NB4 (cell line): ENCODE measurements at places on chromosomes 13 and 19.

DNA sequence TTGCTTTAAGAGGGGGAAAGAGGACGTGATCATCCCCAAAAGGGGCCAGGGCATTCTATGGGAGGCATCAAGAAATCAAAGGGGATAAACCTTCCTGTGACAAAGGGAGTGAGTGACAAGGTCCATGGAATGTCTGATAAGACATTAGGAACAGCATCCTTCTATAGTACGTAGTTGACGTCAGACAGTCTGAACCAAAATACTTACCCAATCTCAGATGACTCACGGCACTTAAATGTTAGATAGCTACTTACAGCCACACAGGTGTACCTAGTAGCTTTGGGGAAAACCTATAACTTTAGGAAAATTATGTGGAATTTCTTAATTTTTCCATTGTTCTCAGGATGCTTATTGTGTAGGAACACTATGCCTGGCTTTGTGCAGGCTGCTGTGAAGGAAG, 4.9 kb downstream of the LGALS16 start:
- no peak for DNase-seq

DNA sequence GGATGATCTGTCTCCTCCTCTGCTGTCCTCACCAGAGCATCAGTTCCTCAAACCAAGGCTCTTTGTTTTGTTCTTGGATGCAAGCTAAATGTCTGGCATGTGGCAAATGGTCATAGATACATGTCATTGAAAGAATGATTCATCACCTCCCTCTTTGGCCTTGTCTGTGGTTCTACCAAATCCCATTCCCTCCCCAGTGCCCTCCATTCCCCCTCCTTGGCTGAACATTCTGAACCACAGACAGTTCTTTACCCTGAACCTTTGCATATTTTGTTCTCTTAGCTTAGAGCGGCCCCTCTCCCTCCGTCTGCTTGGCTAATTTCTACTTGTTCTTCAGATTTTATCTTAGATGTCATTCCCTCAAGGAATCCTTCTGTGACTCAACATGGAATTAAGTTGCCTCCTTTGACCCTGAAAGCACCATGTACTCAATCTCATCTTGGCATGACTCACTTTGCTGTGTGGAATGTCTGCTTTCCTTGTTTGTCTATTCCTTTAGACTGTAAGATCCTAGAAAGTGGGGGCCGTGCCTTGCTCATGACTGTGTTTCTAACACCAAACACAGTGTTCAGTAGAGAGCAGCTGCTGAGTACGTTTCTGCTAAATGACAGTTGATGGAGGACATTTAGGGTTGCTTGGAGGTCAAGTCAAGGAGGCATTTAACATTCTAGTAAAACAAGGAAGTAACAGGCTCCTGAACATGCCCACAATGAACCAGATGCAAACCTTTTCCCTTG, 8.1 kb downstream of the ALOX5AP start:
- peak; percentile 73 for DNase-seq

DNA sequence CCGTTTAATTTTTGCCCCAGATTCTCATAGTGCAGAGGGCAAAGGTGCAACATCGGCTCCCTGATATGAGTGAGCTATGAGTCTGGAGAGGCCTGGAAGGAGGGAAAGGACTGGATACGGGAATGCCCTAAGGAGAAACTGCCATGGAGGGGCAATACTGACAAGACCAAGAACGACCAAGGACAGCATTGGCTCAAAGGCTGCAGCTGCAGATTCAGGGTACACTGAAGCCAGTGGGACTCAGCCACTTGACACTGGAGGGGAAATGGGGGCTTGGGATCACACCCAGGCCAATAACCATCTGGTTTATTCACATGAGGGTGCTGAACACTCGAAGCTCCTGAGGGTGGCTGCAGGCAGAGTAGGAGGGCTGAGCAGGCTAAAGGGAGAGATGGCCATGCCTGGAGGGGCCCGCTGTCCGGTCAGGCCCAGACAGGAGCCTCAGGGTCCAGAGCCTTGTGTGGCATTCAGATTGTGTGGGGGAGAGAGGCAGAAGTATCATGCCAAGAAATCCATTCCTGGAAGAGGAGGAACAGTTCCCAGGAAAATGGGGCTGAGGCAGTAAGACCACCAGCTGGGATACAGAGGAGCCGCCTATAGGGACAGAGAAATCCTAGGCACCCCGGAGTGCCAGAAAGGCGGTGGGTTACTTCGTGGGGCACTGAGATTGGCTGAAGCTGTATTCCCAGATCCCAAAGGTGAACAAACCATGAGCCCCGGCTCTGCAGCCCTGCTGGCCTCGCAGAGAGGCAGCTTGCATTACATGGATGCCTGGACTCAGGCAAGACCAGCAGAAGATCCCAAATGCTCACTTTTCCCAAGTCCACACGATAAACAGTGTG, 20.7 kb downstream of the COL4A1 start:
- DNase-seq: no peak

GRCh38 chr13:99967498-99967868, 4.1 kb downstream of the ZIC5 start:
- no peak for DNase-seq

- DNase-seq: peak; percentile 45
Measured at GRCh38 chr19:44644402-44645016, 799 bp downstream of the PVR start.

GRCh38 chr13:54606944-54607343, 1578.3 kb downstream of the OLFM4 start:
- no peak for DNase-seq

DNA sequence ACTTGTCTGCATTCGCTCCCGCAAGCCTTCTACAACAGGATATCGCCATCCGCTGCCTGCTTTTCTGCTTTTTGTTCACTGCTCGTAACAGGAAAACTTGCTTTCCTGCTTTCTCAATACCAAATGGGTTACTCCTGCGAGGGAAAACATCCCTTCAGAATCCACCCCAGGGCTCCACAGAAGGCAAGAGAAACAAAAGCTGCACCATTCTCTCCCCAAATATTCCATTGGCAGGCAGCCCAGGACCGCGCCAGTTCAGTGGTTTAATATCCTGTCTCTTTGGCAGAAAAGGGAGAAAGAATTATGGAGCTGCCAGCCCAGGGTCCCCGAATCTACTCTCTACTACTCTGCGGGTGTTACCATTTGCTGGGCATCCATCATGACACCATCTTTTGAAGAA, 84.7 kb upstream of the DOCK9 start:
- DNase-seq: no peak

- DNase-seq: no peak
Measured at GRCh38 chr13:26225896-26226617, 3.9 kb upstream of the RNF6 start.

GRCh38 chr13:94480672-94481145, 1.2 kb upstream of the DCT start:
- peak; percentile 64 for DNase-seq

GRCh38 chr19:15234431-15235130, 2.3 kb upstream of the EPHX3 start:
- DNase-seq: no peak

- DNase-seq: no peak
Measured at GRCh38 chr13:87684850-87685742, 13.9 kb downstream of the SLITRK5 start.

DNA sequence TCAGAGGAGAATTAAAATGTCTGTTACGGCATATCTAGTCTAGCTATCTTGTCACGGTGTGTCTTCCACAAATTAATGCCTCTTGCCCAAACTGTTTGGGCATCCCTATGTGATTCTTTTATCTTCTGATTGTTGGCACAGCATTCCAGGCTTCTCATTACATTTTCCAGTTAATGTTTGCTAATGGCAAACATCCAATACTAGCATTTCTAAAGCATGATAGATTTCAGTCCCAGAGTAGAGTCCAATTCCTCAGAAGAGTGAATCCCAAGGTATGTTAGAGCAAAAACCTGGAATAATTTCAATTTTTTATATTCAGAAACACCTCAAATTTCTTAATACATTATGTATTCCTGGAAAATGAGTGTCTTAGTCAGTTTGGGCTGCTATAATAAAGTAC, 684.5 kb upstream of the SLITRK1 start:
- DNase-seq: no peak

GRCh38 chr19:18506101-18506930, 15.6 kb downstream of the ELL start:
- DNase-seq: peak; percentile 47

- DNase-seq: no peak
Measured at GRCh38 chr19:29325241-29325975, 112.5 kb upstream of the UQCRFS1 start.

DNA sequence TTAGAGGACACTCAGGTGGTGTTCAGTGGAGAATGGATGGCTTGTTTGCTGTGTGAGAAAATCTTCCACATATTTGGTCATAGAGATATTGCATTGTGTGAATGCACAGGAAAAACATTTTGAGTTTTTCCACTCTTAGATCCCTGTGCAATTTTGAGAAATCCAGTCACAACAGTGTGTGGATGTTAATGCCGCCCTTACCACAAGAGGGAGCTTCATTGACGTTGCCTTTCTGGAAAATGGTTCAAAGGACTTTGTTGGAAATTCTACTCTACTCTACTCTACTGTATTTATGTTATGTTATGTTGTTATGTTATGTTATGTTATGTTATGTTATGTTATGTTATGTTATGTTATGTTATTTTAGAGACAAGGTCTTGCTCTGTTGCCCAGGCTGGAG, 13.4 kb downstream of the ZNF20 start:
- peak; percentile 24 for DNase-seq

GRCh38 chr13:43444081-43444480, 342.7 kb downstream of the ENOX1 start:
- no peak for DNase-seq

GRCh38 chr13:98182589-98182988, 5.5 kb upstream of the RNF113B start:
- no peak for DNase-seq

DNA sequence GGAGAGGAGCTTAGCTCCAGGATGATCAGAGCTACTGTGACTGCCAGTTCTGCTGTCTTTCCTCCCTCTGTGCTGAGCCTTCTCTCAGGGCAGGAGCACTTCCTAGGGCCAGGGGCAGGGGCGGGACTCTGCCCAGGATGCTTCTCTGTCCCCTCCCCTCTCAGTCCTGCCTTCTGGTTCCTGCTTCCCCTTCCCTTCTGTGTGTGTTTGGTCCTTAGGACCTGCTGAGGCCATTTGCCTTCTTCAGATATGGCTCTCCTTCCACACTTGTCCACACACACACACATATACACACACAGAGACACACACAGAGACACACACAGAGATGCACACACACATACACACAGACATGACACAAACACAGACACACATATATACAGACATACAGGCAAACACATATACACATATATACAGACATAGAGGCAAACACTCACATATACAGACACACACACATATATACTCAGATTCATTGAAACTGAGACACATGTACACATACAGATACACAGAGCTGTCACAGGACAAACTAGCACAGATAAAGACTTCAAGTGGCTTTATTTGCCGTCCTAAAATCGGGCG, 22.0 kb upstream of the CD177 start:
- DNase-seq: no peak

DNA sequence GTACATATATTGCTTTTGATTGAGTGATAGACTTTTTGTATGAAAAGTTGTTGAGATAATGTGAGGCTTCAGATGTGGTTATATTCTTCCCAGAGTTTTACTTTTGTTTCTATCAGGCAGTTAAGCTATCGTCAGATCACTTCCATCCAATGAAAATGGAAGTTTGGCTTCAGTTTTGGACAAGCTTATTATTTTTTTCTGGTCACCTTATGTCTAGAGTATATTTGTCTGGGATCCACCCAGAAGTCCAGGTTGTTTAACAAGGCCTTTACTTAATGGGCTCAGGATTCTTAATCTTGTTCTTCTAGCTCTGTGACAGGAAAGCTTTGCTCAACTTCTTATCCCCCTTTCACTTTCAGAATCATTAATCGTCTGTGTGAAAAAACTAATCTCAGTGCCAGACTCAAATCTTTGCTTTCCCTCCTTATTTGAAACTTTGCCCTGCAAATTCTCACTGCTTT, 150.9 kb downstream of the PDS5B start:
- DNase-seq: no peak

DNA sequence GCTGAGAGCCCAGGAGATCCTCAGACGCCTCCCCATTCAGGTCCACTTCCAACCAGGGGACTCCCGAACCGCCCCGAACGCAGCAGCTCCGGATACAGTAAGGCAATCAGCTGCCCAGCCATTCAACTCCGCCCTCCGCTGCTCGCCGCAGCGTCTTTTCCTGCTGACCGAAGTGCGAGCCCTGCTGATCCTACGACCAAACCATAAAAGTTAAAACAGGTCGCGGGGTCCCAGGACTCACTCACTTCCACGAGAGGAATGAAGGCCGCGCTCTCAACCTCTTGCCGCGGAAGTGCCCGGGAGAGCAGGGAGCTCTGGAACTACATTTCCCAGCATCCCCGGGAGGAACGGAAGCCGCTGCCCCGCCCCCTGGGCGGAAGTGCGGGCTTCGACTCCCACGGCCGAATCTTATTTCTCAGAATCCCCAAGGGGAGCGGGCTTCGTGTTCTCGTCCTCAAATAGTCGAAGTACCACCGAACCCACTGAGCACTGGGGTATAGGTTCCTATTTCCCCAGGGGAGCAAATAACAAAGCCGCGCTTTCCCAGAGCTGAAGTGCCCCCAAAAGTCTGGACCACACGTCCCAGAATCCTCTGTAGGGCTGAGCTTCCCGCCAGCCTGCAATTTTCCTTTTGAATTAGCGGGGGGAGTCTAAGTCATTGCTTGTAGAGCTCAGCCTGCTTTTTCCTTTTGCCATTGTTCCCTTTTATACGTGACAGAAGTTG, at the start of gene ZNF45:
Gene ZNF45 (minus strand): TSS at position 298 of the 724 bp plus-strand sequence. CDS start 13,097 bp downstream, outside the sequence.
- peak; percentile 88 for DNase-seq

DNA sequence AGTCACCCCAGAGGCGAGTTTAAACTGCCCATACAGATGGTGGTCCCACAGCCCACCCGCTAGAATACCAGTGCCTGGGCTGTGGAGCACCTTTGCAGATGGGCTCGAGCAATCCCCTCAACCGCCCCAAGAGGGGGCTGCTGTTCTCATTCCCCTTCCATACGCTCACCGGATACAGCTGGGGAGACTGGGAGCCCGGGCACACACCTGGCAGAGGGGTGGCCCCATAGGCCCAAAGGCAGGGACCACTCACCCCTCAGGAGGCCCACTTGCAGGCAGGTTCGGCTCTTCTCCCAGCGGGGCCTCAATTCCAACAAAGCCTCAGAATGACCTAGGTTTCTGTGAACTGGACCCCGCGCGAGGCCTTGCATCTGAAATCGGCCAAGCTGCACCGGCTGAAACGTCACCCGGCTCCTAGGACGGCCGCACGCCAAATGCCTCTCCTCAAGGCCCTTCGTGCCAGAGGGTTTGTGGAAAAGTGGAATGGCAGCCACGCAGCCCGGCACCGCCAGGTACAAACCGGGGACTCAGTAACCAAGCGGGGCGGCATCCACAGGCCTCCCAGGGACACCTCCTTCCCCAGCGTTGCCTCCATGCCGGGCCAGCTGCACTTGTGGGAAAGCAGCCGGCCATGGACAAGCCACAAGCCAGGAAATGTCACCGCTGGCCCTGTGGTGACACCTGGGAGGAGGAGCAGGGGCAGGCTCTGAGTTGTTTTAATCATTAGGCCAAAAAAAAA, 18.7 kb downstream of the MLLT1 start:
- DNase-seq: peak; percentile 26

GRCh38 chr13:109918179-109918711, 131.9 kb upstream of the IRS2 start:
- peak; percentile 11 for DNase-seq

- DNase-seq: no peak
Measured at GRCh38 chr13:33758113-33758512, 59.8 kb upstream of the RFC3 start.
